NCI-H69 (cell line): ENCODE measurements at places on chromosomes 3 and 15.

DNA sequence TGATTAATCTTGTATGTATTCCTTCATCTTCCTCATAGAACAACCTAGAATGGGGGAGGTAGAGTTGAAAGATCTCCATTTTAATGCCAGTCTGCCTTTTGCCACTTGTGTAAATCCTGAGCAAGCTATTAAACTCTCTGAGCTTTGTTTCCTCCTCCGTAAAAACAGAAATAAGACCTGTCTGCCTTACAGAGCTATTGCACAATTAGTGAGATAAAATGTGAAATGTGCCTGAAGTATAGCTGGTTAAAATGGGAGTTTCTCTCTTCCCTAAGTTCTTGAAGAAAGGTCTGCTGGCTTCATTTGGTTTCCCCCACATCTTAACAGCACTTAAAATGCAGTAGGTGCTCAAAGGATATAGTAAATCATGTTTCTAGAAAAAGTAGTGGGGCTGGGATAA is 19.0 kb downstream of the ALDH1A2 start:
- no peak for DNase-seq

GRCh38 chr15:86087808-86088207 is 8.1 kb downstream of the AGBL1 start:
- DNase-seq, result no peak

DNA sequence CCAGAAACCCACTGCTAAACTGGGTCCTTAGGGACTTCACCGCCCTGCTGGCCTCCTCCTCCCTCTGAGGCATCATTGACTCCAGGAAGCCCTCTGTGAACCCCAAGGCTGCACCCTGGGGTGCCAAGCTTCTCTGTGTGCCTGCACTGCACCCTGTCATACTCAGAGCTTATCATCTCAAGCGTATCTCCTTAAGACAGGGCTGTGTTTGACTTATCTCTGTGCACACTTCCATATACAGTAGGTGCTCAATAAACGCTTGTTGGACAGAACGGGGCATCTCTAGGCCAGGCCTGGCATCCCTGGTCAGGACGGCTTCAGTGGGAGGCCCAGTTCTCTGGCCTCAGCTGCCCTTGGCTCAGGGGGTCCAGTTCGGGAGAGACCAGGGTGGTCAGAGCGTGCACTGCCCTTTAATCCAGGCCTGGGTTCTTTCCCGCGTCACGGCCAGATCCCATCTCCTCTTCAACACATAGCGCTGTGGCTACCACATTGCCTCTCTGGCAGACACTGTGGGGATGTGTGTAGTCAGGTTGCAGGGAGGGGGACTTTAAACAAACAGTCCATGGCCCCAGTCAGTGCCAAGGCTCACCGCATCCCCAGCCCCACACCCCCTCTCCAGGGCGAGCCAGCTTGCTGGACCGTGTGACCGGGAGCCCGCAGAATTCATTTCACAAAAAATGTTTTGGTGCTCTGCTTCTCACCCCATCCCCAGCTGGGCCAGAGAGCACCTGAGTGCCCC is 33.4 kb downstream of the MAGEF1 start:
- no peak for DNase-seq

DNA sequence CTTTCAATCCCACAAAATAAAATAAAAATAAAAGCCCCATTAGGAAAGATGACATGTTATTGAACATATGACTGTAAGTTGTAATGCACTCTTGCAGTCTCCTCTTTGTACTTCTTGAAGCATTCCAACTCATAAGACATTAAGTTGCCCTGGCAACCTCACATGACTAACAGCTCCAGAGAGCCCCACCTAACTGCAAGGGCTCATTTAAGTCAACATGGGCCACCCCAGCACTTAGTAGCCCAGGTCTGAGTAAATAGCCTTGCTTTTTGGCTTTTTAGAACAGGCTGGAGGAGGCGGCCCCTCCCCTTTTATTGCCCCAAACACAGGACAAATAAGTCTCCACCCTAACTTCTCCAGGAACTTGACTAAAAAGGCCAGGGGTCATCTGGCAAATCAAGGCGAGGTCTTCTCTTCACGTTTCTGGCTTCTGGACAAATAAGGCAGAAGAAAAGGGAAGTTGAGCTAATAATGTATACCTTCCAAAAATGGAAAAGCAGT is 135.1 kb downstream of the TMCO5A start:
- DNase-seq, result peak; percentile 91

- DNase-seq, result no peak
Observed at GRCh38 chr15:85011160-85011571, 29.5 kb downstream of the PDE8A start.

DNA sequence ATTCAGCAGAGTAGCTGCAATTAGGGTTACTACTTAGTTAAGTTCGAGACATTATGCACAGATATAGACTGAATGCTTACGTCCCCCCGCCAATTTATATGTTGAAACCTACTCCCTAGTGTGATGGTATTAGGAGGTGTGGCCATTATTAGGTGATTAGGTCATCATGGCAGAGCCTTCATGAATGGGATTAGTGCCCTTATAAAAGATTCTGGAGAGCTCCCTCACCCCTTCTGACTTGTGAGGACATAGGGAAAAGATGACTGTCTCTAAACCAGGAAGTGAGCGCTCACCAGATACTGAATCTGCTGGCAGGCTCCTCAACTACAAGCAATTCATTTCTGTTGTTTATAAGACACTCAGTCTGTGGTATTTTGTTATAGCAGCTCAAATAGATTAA is 25.6 kb upstream of the TEX9 start:
- no peak for DNase-seq

DNA sequence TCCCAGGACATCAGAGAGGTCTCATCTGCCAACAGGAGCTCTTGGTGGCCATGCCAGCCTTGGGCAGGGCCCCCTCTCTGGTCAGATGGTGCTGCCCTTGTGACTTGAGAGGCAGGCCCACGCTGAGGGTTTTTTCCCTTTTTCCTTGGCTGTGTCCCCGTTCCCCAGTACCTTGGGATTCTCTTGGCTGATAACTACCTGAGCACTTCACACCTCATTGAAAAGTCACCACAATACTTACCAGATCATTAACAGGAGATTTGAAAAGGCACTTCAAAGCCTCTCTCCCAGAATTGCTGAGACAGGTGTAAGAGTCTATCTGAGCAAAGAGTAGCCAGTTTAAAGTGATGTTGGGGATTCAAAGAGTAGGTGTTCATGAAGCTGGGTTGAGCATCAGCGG is 15.1 kb upstream of the TMEM158 start:
- DNase-seq, result no peak

DNA sequence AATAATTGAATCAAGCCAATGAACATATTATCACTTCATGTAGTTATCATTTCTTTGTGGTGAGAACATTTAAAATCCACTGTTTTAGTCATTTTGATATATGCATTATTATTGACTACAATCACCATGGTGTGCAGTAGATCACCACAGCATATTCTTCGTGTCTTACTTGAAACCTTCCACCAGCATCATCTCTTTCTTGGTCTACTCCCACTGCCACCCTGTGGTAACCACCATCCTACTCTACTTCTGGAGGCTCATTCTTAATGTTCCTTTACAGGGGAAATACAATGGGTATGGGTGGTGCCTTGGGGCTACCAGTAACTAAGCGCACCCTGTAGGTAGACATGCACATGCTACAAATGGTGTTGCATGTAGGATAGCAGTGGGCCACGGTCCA is 25.4 kb downstream of the PXK start:
- no peak for DNase-seq

GRCh38 chr3:127908202-127908601 is 6.8 kb upstream of the KBTBD12 start:
- DNase-seq, result no peak

DNA sequence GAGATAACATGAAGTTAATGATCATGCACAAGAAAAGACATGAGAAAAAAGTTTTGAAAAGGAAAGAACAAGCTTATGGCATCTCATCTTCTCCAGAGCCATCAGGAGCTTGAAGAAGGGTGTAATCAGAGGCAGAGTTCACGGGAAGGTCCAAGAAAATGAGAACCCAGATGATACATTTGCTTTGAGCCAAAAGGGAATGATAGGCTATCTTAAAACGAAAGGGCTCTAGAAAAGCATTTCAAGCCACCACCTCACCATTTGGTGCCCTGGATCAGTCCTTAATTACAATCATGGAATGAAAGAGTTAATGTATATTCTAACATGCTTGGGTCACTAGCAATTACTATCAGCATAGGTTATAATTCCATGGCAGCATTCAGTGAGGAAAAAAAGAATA is 781.8 kb downstream of the ROBO1 start:
- DNase-seq, result no peak

- no peak for DNase-seq
Observed at GRCh38 chr15:37758412-37758811, 176.0 kb upstream of the TMCO5A start.

DNA sequence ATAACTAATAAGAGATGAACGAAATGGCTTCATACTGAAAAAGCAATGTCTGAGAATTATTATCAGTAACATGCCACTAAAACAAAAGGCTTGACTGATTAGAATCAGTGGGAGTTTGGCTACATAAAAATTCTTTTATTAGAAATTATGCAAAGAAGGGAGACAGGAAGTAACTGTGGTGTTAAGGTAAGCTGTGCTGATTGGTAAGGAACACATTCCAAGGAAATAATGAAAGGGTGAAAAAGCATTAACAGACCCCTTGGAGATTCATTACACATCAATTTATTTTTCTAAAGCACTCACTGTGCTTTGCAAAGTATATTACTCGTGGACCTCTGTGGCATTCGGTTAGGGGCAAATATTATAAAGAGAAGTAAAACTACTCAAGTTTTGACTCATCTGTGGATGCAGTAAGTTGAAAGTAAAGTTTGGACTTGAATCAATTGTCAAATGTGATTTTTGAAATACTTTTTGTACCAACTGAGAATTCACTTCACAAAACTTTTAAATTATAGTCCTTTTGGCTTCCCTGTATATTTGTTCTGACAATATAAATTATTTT is 176.1 kb upstream of the ZPLD1 start:
- peak; percentile 8 for DNase-seq

DNA sequence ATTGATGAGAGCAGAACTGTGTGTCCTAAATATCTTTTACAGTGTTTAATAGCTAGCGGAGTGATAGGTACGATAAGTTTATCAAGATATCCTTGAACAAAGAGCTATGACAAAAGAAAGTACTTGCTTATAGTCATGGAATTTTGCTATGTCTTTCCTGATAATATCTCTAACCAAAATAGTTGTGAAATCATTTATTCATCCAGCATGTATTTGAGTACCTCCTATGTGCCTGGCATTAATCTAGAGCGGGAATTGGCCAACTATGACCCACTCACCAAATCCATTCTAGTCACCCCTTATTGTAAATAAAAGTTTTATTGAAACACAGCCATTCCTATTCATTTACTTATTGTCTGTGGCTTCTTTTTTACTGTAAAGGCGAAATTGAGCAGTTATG is 46.6 kb downstream of the ZFAND6 start:
- DNase-seq, result no peak

- no peak for DNase-seq
Observed at GRCh38 chr3:12856626-12857025, 15.3 kb upstream of the RPL32 start.

DNA sequence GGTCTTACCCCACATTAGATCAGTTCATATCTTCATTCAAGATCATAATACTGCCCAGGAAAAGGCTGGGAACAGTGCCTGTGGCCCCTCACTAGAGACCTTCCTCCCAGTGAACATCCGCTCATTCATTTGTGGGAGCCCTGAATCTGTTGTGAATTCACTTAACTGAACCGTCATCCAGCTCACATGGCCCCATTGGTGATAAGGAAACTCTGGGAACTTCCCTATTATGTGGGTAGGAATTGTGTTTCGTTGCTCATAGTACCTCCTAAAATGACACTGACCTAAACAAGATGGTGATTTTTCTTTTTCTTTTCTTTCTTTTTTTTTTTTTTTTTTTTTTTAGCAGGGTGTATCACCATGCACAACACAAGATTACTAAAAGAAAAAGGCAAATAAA is 6.8 kb upstream of the MESP2 start:
- DNase-seq, result no peak

GRCh38 chr15:34650177-34650576 is 66.7 kb upstream of the GOLGA8B start:
- no peak for DNase-seq

DNA sequence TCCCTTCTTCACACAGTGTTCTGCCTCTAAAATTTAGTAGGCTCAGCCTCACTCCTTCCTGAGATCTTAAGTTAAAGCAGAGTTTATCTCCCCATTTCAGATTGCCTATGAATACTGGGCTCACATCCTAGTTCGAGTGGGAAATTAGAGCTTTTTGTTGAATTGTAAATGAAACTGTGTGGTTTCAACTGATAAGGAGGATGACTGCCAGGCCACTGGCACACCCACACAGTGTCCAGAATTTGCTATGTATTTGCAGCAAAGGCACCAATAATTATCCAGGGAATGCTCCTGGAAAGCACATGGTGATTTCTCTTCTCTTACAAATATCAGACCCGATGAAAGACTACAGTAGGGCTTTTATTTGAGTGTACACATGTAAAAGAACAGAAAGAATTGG is 308.1 kb upstream of the COL8A1 start:
- DNase-seq, result no peak

DNA sequence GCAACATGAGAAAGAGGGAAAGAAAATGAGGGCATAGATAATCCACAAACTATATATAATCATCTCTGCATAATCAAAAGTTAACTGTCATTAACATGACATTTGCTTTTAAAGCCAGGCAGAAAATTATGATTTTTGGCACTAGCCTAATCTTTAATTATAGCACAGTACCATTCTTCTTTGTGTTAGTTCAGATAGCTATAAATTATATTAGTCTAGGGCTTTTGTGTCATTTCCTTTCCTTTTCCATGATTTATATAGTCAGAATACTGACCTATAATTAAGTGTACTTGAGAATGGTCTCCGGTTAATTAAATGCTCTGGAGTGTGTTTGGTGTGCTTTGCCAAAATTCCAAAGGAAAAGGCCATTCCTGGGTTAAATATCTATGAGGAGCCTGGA is 441.9 kb upstream of the THRB start:
- DNase-seq, result peak; percentile 90

DNA sequence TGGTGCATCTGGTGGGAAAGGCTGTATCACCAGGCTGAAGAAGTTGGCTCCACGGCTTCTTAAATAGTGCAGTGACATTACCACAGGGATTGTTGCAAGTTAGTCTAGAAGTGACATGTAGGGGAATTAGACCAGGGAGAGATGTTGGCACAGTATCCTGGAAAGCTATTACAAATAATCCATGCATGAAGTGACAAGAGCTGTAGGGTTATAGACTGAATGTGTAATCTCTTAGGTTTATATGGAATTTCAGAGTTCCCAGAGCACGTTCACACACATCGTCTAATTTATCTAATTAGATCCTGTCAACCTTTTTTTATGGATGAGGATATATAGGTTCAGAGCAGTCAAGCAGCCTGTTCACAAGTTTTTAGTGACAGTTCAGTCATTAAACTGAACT is 37.3 kb upstream of the APH1B start:
- DNase-seq, result peak; percentile 42

- no peak for DNase-seq
Observed at GRCh38 chr3:129575233-129575996, 31.1 kb downstream of the PLXND1 start.

- no peak for DNase-seq
Observed at GRCh38 chr3:38369186-38369585, 22.6 kb downstream of the XYLB start.
